ENCODE measurements at places on chromosomes 7 and 10. TPM values are rescaled to one million over a fixed set of nuclear protein-coding genes. Genes with fewer than 3 reads are reported as not detected.

Gene CCL24
- not detected for total RNA-seq

GRCh38 chr10:103621783-103622125, 128.2 kb downstream of the NEURL1 start:
- DNase-seq, result no peak

Gene UPK3B
- not detected for total RNA-seq

Gene CYP2C19
- total RNA-seq, result not detected

GRCh38 chr7:48502021-48502420, 330.8 kb downstream of the ABCA13 start:
- no peak for DNase-seq

Gene LRIT1
- not detected for total RNA-seq

Gene HNRNPF
- 268 TPM for total RNA-seq

Gene TAS2R38
- total RNA-seq, result not detected

Gene MRC1
- 0.29 TPM for total RNA-seq

DNA sequence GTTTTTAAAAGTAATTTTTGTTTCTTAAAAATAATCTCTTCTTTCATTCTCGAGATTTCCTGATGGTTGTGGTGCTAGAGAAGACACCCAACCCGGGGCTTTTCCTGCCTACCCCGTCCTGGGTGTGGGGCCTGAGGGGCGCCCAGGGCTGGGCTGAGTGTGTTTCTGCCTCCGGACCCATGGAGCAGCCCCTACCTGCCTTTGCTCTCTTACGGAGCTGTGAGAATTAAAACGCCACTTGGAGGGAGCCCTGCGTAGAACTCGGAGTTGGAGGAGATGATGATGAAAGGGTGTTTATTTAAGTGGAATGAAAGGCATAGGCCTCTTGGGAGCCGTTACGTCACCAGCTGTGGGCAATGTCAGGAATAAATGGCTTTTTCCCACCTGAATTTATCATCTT, 261.8 kb upstream of the SHH start:
- no peak for DNase-seq

Gene TAS2R3
- total RNA-seq, result 0.29 TPM

DNA sequence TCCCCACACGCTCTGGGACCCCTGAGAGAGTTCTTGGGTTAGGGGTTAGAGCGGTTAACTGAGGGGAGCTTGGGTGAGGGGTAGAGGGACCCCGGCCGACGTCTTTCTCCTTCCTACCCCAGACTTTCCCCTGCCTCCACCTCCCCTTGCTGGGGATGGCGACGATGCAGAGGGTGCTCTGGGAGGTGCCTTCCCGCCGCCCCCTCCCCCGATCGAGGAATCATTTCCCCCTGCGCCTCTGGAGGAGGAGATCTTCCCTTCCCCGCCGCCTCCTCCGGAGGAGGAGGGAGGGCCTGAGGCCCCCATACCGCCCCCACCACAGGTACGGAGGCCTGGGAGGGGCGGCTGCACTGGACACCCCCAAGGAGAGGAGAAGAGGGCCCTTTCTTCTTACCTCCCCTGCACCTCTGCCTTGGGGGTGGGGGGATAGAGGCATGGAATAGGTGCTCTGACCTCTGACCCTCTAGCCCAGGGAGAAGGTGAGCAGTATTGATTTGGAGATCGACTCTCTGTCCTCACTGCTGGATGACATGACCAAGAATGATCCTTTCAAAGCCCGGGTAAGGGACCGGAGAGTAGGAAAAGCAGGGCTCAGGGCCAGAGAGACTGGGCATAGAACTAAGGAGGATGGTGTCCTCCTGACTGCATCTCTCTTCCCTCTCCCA, 1.1 kb downstream of the ZYX start:
- DNase-seq, result no peak

- DNase-seq, result no peak
These were observed 693 bp upstream of the FXYD4 start for GRCh38 chr10:43370671-43371215.

Gene SERPINE1
- total RNA-seq, result 229 TPM

DNA sequence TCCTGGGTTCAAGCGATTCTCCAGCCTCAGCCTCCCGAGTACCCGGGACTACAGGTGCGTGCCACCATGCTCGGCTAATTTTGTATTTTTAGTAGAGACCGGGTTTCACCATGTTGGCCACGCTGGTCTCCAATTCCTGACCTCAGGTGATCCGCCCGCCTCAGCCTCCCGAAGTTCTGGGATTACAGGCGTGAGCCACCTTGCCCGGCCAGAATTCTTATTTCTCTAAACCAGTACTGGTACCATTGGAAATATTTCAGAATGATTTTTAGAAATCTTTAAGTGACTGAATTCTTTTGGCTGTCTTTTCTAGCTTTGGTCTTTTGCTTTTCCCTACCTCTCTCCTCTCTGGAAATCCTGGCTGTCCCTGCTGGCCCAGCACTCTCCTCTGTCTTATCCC, 2.8 kb downstream of the GNAI1 start:
- DNase-seq, result no peak

Measured in kidney epithelial cell (primary cell).